Fibroblast of skin of back (primary cell): ENCODE measurements at places on chromosomes 1 and 21.
A peak's percentile ranks its signal among the peaks of the same experiment; 100 is the strongest.

DNA sequence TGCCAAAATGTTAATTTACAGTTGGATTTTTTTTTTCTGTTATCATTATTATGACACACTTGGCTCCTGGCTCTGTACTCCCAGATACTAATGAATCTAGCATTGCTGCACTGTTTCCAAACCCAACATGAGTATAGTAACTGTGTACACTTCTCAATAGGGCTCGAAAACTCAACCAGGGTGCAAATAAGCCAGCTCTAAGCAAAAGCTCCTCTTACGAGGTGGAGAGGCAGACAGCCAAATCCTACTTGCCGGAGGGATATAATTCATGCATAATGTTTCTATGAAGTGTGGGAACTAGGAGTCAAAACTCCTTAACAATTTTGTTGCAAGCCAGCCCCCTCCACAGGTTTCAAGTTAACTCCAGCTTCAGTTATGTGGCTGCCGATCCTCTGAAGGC, 510.4 kb upstream of the ZP4 start:
- no peak for DNase-seq

DNA sequence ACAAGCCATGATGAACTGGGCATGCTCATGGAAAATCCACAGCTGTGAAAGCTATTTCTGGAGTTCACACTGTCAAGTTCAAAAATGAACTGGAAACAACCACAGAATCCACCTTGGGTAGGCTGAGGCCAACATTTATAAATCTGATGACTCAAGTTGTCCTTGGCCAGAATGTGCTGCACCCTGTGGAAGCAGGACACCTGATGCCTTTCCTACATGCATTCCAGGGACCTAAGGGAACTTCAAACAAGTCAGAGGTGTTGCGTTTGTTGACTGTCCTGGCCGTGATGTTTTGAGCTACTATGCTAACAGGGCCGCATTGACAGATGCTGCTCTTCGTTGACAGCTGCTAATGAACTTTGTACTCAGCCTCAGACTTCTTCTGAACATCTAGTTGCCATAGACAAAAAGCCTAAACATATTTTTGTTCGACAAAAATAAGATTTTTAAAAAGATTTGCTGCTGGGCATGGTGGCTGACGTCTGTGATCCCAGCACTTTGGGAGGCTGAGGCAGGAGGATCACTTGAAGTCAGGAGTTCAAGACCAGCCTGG, 127.9 kb upstream of the SLC45A1 start:
- no peak for DNase-seq

DNA sequence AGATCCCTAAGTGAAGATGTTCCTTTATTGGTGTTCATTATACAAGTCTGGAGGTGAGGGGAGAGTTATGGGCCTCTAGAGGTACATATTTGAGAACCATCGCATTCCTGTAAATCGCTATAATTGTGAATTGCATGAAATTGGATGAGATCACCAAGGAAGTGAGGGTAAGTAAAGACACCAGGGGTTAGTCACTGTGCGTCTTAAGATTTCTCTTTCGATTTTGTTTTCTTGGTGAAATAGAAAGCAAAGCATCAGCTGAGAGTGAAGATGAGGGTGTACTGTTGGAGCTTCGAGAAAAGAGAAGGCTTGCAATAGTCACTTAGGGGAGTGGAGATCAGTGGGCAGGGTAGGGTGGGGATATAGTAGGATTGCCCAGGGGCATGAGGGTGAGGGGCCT, 82.1 kb downstream of the RAVER2 start:
- no peak for DNase-seq

DNA sequence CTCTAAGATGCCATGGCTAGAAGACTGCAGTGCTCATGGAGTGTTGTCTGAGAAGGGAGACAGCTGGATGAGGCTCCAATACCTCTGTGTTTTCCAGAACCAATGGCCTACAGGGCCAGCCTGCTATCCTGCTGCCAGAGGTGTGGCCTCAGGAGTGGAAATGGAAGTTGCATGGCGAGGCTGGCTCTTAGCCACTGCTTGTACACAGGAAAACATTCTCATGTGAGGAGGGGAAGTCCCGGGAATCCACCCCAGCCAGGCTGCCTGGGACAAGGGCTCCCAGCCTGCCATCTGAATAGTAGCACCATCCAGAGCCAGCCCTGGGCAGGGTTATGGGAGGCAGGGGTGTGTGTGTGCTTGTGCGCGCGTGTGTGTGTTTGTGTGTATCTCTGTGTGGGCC, 56.5 kb downstream of the SDC3 start:
- no peak for DNase-seq

- DNase-seq = peak; percentile 43
These were observed 912.6 kb downstream of the TTLL7 start for GRCh38 chr1:83086346-83086745.

GRCh38 chr1:74811436-74812179, 78.7 kb downstream of the TYW3 start:
- no peak for DNase-seq

- DNase-seq = no peak
These were observed 200.0 kb downstream of the TTLL7 start for GRCh38 chr1:83798965-83799364.

GRCh38 chr1:243848858-243849420, 1.1 kb downstream of the AKT3 start:
- DNase-seq = peak; percentile 76

DNA sequence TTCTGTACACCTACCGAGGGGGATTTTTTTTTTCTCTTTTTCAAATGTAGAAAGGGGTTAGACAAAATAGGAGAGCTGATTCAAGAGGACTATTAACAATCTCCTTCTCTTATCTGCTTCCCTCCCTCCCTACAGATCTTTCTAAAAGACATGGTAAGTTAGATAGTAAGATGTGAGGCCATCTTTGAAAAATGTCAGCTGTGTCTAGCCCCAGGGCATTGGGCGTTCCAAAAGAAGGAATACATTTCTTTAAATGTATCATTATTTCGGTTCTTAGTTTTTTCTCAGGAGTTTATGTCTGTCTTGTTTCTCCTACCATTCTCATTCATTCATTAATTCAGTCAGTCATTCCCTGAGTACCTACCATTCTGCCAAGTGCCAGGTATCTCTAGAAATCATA, 27.2 kb downstream of the BCL9 start:
- DNase-seq = no peak

- no peak for DNase-seq
These were observed 28.6 kb upstream of the PLCH2 start for GRCh38 chr1:2447276-2448097.

- peak; percentile 64 for DNase-seq
These were observed 685 bp downstream of the UBAP2L start for GRCh38 chr1:154221278-154222001.

- no peak for DNase-seq
These were observed 45.3 kb downstream of the KANK4 start for GRCh38 chr1:62273953-62274352.
